ENCODE measurements at places on chromosomes 12 and 14. TPM values are rescaled to one million over a fixed set of nuclear protein-coding genes. Genes with fewer than 3 reads are reported as not detected.

GRCh38 chr12:101002696-101003419 is 207.2 kb downstream of the SLC5A8 start:
- H3K4me1 ChIP-seq, result no peaks in the 10 kb centered on the region
- no peak for DNase-seq
- H3K27me3 ChIP-seq, result no peaks in the 10 kb centered on the region

TSPAN11 gene
- 26.1 TPM for total RNA-seq

NT5DC3 gene
- 0.95 TPM for total RNA-seq

DNA sequence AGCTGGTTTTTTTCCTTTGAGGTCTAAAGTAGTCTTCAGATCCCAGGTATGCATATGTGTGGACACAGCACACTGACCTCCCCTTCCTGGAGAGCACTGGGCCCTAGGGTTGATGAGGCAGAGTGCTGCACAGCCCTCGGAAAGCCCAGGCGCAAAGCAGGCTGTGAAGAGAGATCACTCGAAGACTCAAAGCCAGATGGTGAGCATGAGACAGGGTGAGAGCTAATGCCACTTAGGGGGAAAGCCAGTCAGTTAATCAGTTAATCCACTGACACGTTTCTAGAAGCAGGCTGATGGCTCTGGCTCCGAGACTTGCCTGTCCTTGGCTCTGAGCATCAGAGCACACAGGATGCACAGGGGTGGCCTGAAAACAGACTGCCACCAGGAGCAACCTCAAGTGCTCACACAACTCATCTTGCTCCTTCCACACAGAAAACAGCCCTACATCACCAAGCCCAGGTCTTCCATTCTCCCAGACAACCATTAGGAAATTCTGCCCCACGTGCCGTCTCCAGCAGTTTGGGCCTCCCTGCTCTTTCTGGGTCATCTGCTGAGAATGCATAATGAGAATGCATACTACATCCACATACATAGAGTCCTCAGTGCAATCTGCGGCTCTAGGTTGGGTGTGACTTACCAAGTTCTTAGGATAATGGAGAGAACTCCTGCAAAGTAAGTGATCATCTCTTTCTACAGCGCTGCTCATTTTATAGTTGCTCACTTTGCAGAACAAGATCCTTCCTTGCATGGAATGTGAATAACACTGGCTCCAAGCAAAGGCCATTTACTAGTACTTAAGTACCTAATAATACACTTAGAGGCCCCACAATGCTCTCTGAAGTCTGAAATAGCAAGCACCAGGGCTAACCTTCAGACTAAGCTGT is 12.0 kb downstream of the AQP6 start:
- H3K4me3 ChIP-seq, result no peak overlapping the region
- peak overlapping the region; percentile 41 for H3K27ac ChIP-seq
- DNase-seq, result no peak
- H3K36me3 ChIP-seq, result peaks cover 2% of the 10 kb centered on the region

- no peaks in the 10 kb centered on the region for H3K27me3 ChIP-seq
- no peak overlapping the region for H3K27ac ChIP-seq
- no peaks in the 10 kb centered on the region for H3K36me3 ChIP-seq
- H3K4me3 ChIP-seq, result no peak overlapping the region
- H3K4me1 ChIP-seq, result no peaks in the 10 kb centered on the region
- no peak for DNase-seq
Observed at GRCh38 chr14:37434867-37435266, 160.2 kb downstream of the FOXA1 start.

DNA sequence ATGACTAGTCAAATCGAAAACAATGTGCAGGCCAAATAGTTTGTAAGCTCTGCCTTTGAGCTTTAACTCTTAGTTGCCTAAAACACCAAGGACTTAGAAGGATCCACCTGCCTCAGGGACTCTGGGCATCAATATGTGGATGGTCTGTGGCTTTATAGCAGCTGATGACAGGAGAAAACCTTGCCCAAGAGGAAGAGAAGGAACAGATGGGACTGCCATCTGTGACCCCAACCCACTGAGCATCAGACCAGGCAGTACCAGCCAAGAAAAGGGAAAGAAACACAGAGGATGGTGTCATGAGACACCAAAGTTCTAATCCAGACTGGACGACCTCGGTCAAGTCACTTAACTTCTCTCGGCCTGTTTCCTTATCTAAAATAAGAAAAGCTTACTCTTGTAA is 12.7 kb downstream of the TGFB3 start:
- no peak overlapping the region for H3K27ac ChIP-seq
- no peaks in the 10 kb centered on the region for H3K36me3 ChIP-seq
- H3K4me3 ChIP-seq, result no peak overlapping the region
- H3K4me1 ChIP-seq, result peaks cover 16% of the 10 kb centered on the region
- no peaks in the 10 kb centered on the region for H3K27me3 ChIP-seq
- DNase-seq, result no peak

DNA sequence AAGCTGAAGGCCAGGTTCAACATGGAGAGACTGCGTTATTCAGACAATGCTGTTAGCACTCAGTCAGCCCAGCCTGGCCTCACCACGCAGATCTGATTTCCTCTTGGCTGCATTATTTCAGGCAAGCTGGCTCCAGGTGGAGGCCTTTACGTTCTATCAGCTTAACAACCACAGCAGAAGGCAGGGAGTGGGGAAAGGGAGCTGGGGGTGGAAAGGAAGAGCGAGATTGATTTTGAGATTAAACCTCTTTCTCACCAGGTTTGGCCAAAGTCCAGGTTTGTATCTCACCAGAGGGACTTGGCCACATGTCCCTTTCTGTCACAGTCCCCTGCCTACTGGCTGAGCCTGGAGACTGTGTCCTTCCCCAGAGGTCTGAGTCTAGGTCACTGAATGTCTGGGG is 543.7 kb upstream of the TMEM132C start:
- DNase-seq, result no peak
- H3K27ac ChIP-seq, result no peak overlapping the region
- H3K4me3 ChIP-seq, result no peak overlapping the region
- H3K36me3 ChIP-seq, result no peaks in the 10 kb centered on the region
- no peaks in the 10 kb centered on the region for H3K4me1 ChIP-seq
- no peaks in the 10 kb centered on the region for H3K27me3 ChIP-seq

CFAP54 gene
- 0.78 TPM for total RNA-seq

GRCh38 chr14:99575043-99576023 is 28.7 kb downstream of the CCDC85C start:
- no peaks in the 10 kb centered on the region for H3K36me3 ChIP-seq
- peak; percentile 47 for DNase-seq
- H3K4me1 ChIP-seq, result peaks cover 84% of the 10 kb centered on the region
- H3K27ac ChIP-seq, result peak overlapping the region; percentile 98
- no peaks in the 10 kb centered on the region for H3K27me3 ChIP-seq
- no peak overlapping the region for H3K4me3 ChIP-seq

DNA sequence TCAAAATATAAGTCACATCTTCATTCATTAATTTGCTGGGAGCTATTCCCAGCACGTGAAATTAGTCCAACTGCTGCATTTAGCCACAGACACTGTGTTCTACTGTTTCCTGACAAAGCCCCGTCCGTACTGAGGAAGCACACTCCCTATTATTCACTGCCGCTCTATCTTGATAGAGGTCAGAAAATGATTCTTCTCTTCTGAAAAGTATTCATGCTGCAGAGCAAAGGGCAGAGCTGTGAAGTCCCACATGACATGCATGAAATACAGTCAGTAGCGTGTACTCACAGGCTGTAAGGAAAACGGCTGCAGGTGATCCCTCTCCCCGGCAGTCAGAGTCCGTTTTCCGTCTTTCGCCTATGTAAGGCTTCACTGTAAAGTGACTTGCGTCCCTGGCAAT is 302.5 kb upstream of the FKBP4 start:
- peaks cover 3% of the 10 kb centered on the region for H3K36me3 ChIP-seq
- H3K27ac ChIP-seq, result no peak overlapping the region
- no peak for DNase-seq
- H3K27me3 ChIP-seq, result no peaks in the 10 kb centered on the region
- H3K4me1 ChIP-seq, result no peaks in the 10 kb centered on the region

- no peak for DNase-seq
- no peak overlapping the region for H3K27ac ChIP-seq
- H3K4me1 ChIP-seq, result peaks cover 6% of the 10 kb centered on the region
- H3K4me3 ChIP-seq, result no peak overlapping the region
Observed at GRCh38 chr12:107649661-107650061, 35.9 kb upstream of the PWP1 start.

All from cardiac muscle cell (in vitro differentiated cells and primary cell).